Chondrocyte (in vitro differentiated cells): ENCODE measurements at places on chromosomes 16 and 17. TPM values are rescaled to one million over a fixed set of nuclear protein-coding genes. Genes with fewer than 3 reads are reported as not detected.

Gene C1QTNF8
- total RNA-seq, result not detected in 3 replicates

Gene KRTAP4-6
- not detected in 3 replicates for total RNA-seq

DNA sequence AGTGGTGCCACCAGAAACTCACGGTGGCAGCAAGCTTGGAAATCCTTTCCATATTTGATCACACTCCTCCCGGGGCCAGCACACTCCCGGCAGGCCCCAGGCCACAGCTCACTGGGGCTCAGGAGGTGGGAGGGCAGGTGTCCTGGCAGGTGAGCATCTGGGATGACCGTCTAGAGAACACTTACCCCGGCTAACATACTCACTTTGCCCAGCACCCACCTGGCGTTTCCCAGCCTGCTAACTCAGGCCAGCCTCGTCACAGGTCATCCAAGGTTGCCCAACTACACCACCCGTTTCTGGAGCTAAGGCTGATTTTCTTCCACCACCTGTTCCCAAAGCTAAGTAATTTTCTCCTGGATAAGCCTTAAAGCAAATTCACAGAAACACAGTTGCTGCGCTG is 24.9 kb downstream of the FBXO31 start:
- no peak for DNase-seq
- no peaks in the 10 kb centered on the region for H3K27me3 ChIP-seq
- peaks cover 13% of the 10 kb centered on the region for H3K36me3 ChIP-seq
- peaks cover 6% of the 10 kb centered on the region for H3K4me1 ChIP-seq
- H3K4me3 ChIP-seq, result no peak overlapping the region

DNA sequence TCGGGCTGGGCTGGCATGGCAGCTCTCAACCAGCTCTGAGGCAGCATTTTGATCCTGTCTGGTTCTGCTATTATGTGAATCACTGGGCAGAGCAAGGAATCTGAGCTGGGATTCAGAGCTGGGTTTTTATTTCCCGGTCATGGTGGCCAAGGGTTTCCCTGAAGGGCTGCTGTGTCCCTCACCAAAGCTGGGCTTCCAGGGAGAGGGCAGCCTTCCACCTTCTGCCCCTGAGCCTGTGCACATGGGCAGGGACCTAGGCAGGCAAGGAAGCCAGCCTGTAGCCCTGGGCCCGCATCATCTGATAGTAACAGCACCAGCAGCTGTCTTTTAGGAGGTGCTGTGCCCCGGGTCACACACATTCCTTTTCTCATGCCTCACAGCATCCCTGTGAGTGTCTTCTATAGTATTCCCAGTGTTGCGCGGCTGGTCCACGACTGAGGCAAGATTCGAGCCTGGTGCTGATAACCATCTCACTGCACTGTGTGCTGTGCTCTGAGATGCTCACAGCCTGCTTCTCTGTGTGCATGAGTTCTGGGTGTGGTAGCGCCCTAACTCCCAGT is 85.3 kb upstream of the PLCG2 start:
- no peaks in the 10 kb centered on the region for H3K27me3 ChIP-seq
- H3K4me3 ChIP-seq, result no peak overlapping the region
- H3K4me1 ChIP-seq, result peaks cover 46% of the 10 kb centered on the region
- peaks cover 6% of the 10 kb centered on the region for H3K36me3 ChIP-seq
- H3K27ac ChIP-seq, result peak overlapping the region; percentile 97

GRCh38 chr16:53007095-53007494 is 45.6 kb downstream of the CHD9NB start:
- H3K4me3 ChIP-seq, result no peak overlapping the region
- H3K27me3 ChIP-seq, result peaks cover 24% of the 10 kb centered on the region
- DNase-seq, result no peak
- no peaks in the 10 kb centered on the region for H3K36me3 ChIP-seq
- H3K27ac ChIP-seq, result no peak overlapping the region

- H3K27ac ChIP-seq, result no peak overlapping the region
- H3K36me3 ChIP-seq, result no peaks in the 10 kb centered on the region
- no peaks in the 10 kb centered on the region for H3K4me1 ChIP-seq
- H3K27me3 ChIP-seq, result no peaks in the 10 kb centered on the region
- no peak overlapping the region for H3K4me3 ChIP-seq
Measured at GRCh38 chr17:54324813-54325212, 502.1 kb downstream of the KIF2B start.
